ENCODE measurements at places on chromosomes 12 and 14.

DNA sequence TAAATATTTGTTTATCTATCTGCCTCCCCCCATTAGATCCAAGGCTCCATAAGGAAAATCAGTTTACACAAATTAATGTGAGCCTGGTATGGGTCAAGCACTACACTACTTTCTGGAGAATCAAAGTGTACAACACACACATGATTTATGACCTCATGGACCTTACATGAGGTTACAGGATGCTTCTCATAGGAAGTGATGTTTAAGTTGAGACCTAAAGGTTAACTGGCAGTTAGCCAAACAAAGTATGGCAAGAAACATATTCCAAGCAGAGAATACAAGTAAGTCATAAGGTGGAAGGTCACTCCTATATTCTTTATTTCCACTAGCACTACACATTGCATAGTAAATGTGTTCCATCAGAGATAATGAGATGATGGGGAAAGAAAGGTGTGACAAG is 39.2 kb downstream of the OSBPL8 start:
- peak; percentile 2 for DNase-seq

DNA sequence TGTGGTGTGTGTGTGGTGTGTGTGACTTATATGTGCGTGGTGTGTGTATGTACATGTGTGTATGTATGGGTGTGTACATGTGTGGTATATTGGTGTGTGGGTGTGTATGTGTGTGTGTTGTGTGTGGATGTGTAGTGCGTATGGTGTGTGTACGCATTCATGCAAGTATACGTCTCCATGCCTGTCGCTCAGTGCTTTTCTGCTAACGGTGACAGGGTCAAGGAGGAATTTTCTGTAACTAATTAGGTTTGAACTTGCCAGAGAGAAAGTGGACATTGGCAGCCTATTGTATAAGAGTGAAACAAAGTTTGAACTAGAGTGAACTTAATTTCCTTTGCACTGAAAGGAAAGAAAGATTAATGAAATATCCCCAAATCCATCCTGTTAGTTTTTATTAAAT is 120.9 kb upstream of the GSC start:
- peak; percentile 3 for DNase-seq

DNA sequence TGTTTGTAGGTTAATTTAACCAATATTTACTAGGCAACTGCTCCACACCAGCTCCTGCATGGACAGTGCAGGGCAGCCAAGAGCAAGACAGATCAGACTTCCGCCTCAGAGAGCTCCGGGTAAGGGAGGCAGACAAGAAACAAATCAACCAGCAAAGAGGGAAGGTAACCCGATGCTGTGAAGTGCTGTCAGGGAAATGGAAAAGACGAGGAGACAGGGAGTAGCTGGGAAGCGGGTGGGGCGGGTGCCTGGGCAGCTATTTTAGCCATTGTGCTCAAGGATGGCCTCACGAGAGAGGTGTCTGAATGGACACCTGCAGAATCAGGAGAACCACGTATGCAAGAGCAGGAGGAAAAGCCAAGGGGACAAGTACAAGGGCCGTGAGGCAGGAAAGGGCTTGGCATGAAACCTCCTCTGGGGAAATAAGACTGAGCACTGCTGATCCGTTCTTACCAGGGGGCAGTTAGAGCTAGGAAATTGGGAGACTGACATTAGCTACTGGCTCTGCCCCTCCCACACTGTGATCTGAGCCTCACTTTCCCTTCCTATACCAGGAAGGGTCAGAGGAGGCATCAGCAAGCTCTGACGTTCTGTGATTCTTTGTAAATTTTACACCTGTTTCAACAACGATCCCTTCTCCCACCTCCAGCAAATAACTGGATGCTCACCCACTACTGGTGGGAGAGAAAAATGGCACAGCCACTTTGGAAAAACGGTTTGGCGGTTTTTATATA is 6.5 kb upstream of the TMEM119 start:
- DNase-seq = no peak

GRCh38 chr12:52193532-52193931 is 1.7 kb upstream of the KRT80 start:
- DNase-seq = no peak

DNA sequence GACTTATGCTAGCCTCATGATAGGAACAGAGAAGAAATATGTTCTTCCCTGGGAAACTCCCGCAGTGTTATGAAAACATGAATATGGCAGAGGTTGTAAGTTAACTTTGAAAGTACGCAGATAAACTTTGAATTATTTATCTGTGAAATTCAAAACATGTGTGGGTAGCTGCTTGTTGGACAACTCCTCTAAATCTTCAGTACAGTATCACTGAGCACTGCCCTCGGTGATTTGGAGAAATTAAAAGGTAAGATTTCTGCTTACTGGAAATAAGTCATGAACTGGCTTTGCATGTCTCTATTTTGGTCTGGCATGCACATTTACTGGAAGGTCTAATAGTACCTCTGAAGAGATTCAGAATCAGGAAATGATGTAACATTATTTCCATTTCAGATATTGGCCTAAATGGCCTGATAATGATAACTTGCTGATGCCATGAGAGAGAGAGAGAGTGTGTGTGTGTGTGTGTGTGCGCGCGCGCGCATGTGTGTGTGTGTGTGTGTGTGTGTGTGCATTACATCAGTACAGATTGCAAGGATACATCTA is 1441.9 kb upstream of the FLRT2 start:
- DNase-seq = no peak

GRCh38 chr14:98298481-98299244 is 973.3 kb downstream of the BCL11B start:
- no peak for DNase-seq

- no peak for DNase-seq
These were observed 54.0 kb downstream of the PTPRB start for GRCh38 chr12:70583251-70583650.

All from ELR (cell line).